ENCODE measurements at places on chromosomes 6 and 20. TPM values are rescaled to one million over a fixed set of nuclear protein-coding genes. Genes with fewer than 3 reads are reported as not detected.

SRF gene
- 12.5 TPM for total RNA-seq

BCLAF1 gene
- total RNA-seq = 185 TPM

NMBR gene
- total RNA-seq = not detected

DNA sequence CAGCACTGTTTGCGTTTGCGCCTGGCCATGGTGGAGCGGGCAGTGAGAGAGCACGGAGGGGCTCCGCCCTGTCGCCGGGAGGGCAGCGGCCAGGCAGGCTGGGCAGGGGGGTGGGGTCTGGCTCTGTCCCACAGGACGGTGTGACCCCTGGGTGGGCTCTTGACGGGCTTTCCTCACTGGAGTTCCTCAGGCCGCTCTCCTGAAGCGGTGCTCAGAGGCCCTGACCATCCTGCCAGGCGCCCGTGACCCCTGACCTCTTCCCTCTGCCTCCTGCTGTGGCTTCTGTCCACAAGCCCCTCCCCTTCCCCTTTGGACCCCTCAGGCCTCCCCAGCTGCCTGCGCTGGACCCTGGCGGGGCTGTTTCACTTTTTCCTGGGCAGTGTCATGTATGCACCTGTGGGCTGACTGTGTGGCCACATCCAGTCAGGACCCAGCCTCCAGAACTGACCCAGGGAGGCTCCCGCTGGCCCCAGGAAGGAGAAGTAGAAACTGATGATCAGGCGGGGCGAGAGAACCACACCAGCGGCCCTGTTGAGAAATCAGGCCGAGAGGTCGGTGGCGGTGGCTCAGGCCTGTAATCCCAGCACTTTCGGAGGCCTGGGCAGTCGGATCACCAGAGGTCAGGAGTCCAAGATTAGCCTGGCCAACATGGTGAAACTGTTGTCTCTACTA is 1.2 kb downstream of the OGFR start:
- DNase-seq = no peak

DNA sequence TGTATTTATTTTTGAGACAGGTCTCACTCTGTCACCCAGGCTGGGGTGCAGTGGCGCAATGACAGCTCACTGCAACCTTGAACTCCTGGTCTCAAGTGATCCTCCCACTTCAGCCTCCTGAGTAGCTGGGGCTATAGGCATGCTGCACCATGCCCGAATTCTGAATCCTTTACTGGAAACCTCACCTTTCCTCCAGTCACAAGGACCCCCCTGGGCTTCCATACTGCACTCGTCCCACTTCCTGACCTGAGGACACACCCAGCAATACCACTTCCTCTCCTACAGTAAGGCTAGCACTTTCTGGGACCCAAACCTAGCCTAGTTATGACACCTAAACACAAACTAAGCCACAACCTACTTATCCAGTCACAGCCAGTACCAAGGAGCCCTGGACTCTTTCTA is 68.2 kb downstream of the FAM217A start:
- no peak for DNase-seq

DNA sequence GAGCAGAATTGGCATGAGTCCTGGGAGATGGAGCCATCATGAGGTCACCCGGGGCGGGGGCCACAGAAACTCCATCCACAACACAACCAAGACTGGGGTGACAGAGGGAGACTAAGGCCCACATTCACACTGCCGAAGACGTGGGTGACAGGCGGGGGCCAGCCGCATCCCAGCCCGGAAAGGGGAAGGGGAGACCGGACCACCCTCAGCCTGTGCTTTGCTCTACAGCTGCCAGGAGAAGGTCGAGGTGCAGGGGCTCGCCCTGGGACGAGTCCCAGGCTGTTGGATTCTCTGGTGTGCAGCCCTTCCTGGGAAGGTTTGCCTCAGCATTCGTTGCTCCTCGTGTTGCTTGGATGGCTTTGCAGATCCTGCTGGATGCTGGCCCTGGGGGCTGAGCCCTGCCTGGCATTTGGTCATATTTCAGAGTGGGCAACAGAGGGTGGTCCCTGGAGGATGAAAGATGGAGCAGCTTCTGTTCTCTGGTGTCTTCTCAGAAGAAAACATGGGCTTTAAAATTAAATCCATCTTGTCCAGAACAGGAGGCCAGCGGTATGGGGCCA is 328.9 kb downstream of the TAF4 start:
- no peak for DNase-seq

DNA sequence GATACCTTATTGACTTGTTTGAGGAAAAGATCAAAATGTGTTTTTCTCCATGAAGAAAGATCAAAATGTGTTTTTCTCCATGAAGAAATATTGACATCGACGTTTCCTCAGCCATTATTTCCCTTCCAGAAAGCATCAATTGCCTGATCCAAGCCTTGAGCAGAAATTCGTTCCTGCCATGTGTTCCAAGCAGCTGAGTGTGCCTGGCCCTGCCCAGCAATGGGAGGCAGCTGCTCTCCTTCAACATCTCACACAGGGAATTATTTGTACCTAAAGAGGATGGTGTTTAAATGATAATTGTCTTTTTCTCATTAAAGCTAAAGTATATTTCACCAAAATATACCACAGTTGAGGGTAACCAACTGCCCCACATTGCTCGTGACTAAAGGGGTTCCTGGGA is 7.8 kb upstream of the DUSP22 start:
- DNase-seq = no peak

DNA sequence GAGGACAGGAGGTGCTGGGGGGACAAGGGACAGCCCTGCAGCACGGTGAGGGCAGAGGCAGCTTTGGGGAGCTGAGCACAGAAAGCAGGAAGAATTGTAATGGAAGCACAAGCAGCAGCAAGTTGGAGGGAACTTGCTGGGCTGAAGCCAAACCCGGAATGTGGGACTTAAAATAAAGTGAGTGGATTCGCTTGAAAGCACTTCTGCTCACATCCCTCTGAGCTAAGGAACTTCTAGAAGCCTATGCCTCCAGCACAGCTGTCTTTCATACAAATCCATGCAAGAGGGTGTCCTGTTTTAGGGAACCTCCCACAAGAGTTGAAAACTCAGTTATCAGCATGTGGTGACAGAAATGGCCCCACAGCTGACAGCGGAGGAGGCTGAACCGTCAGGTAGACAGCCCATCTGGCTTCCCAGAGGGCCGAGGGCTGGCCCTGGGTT is 71.4 kb upstream of the MLN start:
- peak; percentile 43 for DNase-seq

GRCh38 chr20:44426879-44427790 is 48.5 kb upstream of the TTPAL start:
- no peak for DNase-seq

All from skin of body (tissue), 3 donors.